Kasumi-1 (cell line): ENCODE measurements at places on chromosomes 7 and 10.
A peak's percentile ranks its signal among the peaks of the same experiment; 100 is the strongest.

DNA sequence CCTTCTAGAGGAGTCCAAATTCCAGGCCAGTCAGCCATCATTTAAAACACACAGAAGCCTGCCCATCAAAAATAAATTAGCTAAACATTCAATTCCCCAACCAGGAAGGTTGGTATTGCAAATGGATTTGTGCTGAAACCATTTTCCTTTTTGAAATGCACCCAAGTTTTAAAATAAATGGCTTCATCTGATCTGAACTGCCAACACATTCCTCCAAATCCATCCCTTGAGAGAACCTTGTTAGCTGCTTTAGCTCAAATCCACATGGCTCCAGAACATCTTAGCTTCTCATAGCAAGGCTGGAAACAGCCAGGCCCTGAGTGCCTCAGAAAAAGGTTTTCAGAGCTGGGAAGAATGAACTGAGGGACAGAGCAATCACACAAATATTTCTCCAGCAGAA lies 306.3 kb downstream of the FZD1 start:
- DNase-seq = no peak

GRCh38 chr7:123209786-123210185 lies 10.0 kb upstream of the SLC13A1 start:
- no peak for DNase-seq

GRCh38 chr7:103714376-103714927 lies 268.4 kb upstream of the SLC26A5 start:
- no peak for DNase-seq

GRCh38 chr7:95631527-95631926 lies 35.2 kb upstream of the PDK4 start:
- DNase-seq = no peak

- DNase-seq = no peak
Measured at GRCh38 chr7:157568770-157569584, 232.2 kb downstream of the DNAJB6 start.

DNA sequence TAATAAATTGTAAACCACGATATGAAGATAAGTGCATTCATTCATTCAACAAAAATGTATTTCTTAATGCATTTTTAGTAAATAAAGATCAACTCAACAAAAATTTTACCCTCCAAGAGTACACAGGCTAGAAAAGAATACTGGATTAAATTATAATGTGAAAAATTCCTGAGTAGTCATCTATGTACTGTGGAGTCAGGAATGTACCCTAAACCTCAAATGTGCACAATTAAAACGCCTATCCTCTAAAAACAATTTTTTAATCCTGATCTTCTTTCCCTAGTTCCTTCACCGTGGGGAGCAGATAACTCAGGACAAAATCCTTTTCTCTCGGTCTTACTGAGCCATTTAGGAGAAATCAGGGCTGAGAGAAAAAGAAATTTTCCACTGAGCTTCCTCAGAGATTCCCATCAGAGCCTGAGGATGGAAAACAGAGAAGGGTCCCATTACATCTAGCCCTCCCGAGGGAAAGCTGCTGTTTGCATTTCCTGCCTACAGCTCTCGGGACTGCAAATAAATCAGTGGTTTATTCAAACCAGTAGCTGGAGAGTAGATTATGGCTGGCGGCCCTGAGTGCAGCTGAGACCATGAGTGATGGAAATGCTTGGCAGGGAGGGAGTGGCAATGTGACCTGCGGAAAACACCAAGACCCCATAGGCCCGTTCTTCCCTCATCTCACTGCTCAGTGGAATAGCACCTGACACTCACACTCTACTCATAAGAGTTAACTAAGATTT lies 7.4 kb downstream of the TAS2R40 start:
- DNase-seq = no peak

- no peak for DNase-seq
Measured at GRCh38 chr10:120205368-120206018, 251.5 kb upstream of the PLPP4 start.

DNA sequence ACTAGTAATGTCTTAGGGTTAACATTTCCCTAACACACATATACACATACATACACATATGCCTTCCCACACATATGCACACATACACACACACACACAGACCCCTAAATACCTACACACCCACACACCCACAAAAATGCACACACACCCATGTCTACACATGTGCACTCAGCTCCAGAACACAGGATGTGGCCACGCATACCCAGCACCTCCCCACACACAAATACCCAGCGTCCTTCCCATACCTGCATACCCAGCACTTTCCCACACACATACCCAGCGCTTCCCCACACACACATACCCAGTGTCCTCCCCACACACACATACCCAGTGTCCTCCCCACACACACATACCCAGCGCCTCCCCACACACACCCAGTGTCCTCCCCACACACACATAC lies 534.9 kb downstream of the DNAJB6 start:
- DNase-seq = no peak

DNA sequence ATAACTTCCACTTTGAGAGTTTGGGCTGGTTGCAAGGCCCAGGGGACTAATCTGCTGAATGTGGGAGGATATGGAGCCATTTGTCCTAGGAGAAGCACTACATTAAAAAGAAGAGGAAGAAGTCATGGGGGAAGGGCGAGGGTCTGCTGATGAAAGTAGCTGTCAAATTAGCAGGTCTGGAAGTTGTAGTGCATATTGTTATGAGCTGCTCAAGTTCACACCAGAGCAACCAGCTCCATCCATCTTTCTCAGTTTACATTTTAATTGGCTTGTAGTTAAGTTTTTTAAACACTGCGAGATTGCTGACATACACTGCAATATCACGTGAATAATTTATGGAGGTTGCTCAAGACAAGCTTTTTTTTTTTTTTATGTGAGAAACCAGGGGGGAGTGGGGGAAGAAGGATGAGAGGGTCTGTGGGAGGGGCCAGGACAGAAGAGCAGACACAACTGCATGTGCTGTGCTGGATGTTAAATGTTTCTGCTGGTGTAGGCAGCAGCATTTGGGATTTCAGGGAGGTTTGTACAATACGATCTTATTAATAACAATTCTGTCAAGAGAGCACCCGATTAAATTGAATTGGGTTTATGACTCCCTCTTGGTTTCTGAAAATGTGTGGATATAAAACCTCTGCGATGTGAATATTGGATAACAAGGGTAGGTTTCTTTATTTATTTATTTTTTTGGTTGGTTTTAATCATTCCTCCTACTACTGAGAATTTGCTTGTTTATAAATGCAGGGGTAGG lies 759.0 kb upstream of the GALNT17 start:
- no peak for DNase-seq

DNA sequence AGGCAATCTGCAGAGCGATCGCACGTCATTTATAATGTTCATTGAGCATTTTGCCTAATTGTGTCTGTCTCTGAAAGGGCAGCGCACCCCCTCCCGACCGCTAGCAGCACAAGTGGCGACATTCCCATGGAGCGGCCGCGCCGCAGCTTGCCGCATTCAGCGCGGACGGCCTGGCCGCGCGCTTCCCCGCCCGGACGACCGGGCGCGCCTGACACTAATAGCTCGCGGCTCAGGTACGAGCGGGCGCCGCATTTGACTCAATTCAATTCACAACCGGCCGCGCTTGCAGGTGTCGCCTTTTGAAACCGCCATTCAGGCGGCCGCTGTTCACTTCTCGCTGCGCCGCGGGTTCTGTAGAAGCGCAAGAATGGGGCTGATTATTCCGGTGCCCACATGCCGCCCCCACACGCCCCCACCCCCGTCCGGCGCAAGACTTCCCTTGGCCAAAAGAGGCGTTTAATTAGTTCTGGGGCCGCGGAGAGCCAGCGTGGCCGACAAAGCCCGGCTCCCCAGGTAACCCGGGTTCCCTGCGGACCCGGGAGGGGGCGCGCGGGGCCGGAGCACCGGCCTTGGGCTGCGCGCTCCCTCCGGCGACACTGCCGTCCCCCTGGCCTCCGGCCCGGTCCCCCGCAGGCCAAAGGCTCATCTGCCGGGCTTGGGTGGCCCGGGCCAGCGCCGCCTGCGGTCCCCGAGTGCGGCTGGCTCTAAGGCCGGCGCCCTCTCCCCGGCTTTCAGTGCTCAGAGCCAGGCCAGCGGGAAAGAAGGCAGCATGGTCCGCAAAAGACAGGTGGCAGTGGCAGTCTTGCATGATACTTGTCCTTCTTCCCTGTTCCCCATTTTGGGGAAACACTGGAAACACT lies 18.7 kb upstream of the PTF1A start:
- no peak for DNase-seq

DNA sequence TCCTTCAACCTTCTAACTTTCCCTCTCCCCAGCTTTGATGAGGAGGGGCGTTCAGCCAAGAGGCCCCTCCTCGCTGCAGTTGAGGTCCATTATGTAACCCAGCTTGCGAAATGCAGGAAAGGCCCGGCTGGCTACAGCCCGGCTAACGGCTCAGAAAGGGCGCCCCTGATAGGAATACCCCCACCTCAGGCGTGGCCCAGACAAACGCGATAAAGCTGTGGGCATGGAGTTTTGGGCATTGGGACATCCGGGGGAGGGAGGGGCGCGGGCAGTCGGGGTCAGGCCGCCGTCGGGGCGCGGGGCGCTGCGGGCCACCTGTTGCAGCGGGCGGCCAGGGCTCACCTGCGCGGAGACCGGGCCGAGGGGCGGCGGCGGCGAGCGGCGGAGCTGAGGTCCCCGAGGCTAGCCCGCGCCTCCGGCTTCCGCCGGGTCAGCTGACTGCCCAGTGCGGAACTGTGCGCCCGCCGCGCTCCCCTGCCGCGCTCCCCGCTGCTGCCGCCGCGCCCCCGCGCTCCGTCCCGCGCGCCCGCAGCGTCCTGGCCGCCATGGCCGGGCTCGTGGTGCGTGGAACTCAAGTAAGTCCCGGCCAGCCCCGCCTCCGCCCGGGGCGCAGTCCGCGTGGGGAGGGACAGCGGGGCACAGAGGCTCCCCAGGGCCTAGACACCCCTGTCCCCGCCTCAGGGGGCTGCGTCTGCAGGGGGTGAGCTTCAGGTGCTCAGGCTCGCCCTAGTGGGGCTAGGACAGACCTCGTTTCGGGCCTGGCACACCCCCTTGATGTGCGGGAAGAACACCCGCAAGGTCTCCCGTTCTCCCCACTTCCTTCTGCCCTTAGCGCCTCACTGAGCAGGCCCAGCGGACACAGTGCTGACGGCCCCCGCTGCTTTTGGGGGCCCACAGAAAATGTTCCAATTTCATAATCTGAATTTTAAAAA lies at the start of gene LRMDA:
Gene LRMDA, plus strand, starts transcription at position 445 of the 932 bp plus-strand sequence.
- DNase-seq = peak; percentile 81

GRCh38 chr7:85185424-85186082 lies 1.3 kb downstream of the SEMA3D start:
- peak; percentile 39 for DNase-seq

DNA sequence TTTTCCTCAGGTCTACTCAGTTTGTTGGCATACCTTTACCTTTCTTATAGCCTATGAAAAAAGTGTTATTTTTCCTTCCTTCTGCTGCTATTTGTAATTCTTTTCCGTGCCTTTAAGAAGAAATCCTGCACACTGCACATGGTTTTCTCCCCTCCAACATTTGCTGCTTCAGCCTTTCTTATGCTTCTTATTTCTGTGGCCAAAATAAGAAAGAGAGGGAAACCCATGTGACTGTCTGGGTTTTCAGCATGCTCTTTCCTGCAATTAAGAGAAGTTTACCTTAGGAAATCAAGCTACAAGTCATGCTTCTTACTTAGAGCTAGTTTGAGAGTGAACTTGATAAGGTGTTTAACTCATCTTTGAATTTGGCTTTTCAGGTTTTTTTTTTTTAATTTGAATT lies 11.0 kb downstream of the TBC1D12 start:
- no peak for DNase-seq

DNA sequence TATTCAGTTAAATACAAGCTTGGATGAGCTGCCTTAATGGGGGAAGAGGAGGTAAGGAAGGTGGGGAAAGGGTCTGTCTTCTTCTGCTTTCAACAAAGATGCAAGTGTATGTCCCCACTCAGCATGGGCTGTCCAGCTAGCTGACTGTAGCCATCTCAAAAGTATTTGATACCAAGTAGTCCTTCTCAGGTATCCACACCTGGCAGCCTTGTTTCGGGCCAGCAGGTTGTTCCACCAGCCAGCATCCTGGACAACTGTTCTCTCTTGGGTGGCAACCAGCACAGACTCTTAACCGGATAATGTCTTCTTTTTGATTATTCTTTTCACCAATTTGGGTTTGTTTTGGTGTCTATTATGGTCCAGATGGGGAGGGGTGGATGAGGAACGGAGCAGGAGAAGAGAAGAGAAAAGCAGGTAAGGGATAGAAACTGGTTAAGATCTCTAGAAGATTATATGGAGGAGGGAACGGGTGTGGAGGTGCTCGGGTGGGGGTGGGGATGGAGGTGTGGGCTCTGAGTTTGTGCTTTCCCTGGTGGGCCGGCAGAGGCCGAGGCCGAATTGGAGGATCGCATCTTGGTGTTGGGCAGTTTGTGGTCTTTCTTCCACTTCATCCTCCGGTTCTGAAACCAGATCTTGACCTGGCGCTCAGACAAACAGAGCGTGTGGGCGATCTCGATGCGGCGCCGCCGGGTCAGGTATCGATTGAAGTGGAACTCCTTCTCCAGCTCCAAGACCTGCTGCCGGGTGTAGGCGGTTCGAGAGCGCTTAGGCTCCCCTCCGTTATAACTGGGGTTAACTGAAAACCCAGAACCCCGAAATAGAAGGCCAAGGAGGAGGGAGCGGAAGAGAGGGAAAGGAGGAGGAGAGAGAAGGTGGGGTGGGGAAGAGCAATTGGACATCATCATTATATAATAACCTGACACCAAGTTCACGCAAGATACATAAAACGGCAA lies 1.5 kb downstream of the HOXA4 start:
- DNase-seq = no peak

- no peak for DNase-seq
Measured at GRCh38 chr10:24884316-24884715, 68.1 kb downstream of the PRTFDC1 start.

- DNase-seq = no peak
Measured at GRCh38 chr10:129156406-129156805, 310.6 kb upstream of the MGMT start.

DNA sequence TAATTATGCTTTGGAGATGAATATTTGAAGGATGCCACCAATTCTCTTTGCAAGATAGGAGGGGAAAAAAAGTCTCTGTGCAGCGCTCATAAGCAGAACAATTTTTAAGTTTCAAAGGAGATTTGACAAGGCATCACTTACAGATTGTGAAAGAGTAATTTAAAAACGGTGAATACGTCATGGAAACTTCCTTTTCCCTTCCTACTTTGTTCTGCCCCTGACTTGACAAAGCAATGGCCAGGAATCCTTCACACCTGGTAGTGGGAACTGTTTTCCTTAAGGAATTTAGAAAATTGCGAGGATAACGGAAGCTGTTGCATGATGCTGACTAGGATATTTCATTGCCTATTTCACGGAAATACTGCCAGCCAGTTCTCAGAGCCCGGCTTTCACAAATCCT lies 16.7 kb downstream of the FAM107B start:
- no peak for DNase-seq

DNA sequence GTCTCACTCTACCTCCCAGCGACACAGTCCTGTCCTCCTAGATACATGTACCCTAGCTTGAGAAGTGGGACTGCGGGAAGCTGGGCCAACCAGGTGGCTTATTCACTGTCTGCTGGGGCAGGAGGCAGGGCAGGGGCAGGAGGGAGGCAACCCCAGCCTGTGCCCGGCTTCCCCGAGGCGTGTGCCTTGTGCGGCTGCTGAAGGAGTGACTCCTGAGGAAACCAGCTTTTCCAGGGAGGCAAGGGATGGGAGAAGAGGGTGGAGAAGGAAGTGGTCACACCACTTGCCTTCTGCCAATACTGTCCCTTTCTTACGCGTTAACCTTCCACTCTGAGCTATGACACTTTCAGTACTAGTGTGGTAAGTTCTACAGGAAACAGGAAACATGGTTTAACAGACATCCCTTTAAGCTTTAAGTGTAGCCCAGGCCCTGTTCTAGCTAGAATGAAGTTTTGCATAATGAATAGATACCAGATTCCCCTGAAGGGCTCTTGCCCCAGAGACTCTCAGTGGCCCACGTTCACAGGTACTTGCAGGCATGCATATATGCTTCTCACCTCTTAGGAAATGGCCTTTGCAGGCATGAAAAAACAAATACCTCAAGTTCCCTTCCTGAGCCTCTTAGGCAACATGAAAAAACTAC lies 40.6 kb downstream of the SYPL1 start:
- peak; percentile 100 for DNase-seq
